Kidney (tissue), 22 donors: ENCODE measurements at places on chromosomes 3 and 15. TPM values are rescaled to one million over a fixed set of nuclear protein-coding genes. Genes with fewer than 3 reads are reported as not detected.

CISH gene
- 30.8 TPM for total RNA-seq

- peak; percentile 48 for DNase-seq
Observed at GRCh38 chr3:143810166-143810952, 37.9 kb downstream of the SLC9A9 start.

DNA sequence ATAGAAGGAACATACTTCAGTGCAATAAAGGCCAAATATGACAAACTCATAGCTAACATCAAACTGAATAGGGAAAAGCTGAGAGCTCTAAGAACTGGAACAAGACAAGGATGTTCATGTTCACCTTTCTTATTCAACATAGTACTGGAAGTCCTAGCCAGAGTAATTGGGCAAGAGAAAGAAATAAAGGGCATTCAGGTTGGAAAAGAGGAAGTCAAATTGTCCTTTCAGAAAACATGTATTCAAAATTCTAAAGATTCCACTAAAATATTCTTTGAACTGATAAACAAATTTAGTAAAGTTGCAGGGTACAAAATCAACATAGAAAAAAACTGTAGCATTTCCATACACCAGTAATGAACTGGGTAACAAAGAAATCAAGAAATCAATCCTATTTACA lies 12.2 kb upstream of the ZNF197 start:
- DNase-seq: no peak

DNA sequence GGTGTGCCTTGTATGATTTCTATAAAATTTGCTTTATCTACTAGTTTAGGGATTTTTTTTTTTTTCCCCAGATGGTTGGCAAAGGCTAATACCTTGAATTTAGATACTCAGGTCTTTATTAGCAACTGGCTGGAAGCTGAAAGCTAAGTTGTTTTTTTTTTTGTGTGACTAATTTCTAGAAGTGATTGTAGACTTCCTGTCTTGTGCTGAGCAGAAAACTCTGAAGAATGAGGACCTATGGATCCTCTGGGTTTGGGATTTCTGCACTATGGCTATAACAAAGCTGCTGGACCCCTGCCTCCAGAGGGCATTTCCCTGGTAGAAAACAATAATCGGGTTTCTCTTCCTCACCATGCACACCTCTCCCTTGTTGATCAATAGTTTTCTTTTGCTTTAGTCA lies 10.0 kb downstream of the ARIH2 start:
- DNase-seq: no peak
